ENCODE measurements at places on chromosomes 6 and 20. TPM values are rescaled to one million over a fixed set of nuclear protein-coding genes. Genes with fewer than 3 reads are reported as not detected.

The LPIN3 gene
- 7.5 TPM for total RNA-seq

The ESR1 gene
- not detected for total RNA-seq

The ZNF391 gene
- total RNA-seq: 0.36 TPM

The SRPK1 gene
- 20.8 TPM for total RNA-seq

Data from A549 treated with RU486 at 1 μM for 4 hours (cell line).